Right ventricle myocardium superior (tissue), 1 donor: ENCODE measurements at places on chromosomes 13 and 19. TPM values are rescaled to one million over a fixed set of nuclear protein-coding genes. Genes with fewer than 3 reads are reported as not detected.

DNA sequence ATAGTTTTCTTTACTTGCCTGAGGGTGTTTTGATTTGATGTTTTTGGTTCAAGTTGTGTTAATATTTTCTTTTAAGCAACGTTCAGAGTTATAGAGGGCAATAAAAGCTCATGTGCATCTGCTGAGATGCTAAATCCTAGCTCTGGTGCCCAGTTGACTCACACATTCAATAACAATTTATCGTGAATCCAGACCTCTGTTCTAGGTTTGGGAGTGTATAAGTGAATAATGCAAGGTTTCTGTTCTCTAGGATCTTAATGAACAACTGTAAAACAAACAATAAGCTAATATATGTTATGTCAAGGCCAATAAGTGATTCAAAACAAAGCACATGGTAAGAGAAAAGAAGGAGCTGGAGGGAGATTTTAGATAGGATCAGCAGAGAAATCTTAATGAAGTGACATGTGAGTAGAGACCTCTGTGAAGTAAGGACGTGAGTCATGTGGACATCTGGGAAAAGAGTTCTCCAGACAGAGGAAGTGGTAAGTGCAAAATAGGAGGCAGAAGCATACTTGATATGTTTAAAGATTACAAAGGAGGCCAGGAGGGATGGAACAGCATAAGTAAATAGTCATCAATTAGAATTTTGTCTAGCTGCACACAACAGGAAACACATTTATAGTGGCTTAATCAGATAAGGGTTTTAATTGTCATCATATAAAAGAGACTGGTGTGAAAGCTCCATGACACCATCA is 278.5 kb upstream of the HTR2A start:
- DNase-seq: no peak

- DNase-seq: no peak
Observed at GRCh38 chr13:56317841-56318240, 822.9 kb upstream of the PRR20A start.

- DNase-seq: no peak
Observed at GRCh38 chr19:32891609-32892008, 22.0 kb upstream of the SLC7A9 start.

DNA sequence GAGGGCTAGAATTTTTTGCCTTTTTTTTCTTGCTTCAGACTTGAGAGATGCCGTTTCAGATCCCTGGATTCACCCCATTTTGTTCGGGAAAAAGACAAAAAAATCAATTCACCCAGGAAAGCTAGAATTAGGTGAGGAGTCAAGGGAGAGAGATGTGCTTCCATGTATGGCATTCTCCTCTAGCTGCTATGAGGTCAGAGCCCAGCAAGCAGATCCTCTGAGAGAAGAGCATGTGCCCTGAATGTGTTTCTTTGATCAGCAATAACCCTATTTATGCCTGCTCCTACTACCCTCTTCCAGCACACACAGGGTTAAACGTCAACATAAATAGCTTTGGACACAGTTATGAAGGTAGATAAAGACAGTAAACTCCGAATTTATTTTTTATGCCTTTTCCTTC is 53.6 kb downstream of the NDFIP2 start:
- DNase-seq: no peak

GRCh38 chr13:21117104-21117809 is 55.9 kb upstream of the LATS2 start:
- DNase-seq: no peak

DNA sequence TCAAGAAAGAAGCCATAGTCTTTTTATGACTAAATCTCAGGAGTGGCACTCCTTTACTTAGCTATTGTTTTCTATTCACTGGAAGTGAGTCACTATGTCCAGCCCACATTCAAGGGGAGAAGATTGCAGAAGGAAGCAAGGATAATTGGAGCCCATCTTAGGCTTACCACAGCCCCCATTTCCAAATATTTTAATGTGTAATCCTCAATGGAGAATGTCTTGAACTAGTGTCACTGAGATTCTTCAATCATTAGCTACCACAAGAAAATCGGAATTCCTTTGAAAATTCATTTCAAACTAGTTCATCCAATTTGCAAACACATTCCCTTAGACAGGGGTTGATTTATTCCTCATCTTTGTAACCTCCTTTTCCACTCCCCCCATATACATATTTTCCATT is 84.7 kb downstream of the DLEU7 start:
- no peak for DNase-seq

DNA sequence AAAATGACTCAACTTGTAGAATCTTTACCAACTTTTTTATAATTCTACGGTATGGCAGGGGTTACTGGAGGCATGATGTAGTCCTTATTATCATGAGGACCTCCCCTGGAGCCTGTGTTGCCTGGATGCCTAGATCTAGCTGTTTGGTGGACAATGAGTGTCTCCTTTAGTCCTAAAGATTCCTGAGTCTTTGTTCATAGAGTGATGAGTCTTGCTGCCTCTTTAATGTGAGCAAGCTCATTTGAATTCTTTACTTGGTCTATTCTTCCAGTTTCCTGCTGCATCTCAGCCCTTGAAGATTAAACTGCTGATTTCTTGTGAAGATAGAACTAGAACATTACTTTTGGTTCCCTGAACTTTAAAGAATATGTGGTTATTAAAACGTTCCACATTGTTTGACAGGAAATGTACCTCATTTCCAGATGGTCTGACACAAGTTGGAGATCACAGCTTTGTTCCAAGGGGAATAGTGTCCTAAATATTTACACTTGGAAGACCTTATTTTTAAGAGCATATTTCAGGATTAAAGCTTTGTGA is 51.9 kb downstream of the SLAIN1 start:
- DNase-seq: no peak

DNA sequence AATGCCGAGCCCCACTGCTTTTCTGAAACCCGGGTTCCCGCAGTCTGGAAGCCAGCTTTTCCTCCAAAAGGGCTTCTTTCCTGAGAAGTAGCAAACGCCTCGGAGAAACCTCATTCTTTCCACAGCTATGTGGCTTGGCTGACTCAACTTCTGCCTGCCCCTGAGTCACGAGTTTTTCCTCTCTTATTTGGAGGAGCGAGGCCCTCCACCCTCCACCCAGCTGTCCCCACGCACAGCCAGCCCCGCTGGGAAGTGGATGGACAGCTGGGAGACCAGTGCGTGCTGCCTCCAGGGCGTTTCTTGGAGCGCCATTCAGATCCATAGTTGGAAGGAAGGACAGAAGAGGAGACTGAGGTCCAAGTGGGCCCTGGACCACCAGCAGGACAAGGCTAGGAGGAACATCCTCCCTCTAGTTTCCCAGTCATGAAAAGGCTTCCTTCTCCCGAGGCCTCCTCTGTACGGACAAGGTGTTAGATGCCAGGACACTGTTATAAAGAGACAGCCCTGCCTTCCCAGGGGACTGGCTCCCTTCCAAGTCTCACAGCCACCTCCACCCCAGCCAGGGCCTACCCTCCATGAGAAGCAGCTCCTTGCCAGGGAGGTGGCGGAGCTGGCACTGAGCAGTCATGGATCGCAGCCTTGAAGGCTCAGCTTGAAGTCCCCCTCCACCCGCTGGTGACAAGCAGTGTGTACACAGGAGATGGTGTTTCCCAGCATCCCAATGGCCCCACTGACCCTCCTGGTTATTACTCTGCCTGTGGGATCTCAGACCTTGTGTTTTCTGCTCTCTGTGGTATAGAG is 2.5 kb upstream of the PLEKHF1 start:
- DNase-seq: peak; percentile 76

GRCh38 chr13:61084988-61085387 is 330.7 kb downstream of the PCDH20 start:
- no peak for DNase-seq

- DNase-seq: no peak
Observed at GRCh38 chr19:8305798-8306197, 2.4 kb downstream of the CD320 start.

DNA sequence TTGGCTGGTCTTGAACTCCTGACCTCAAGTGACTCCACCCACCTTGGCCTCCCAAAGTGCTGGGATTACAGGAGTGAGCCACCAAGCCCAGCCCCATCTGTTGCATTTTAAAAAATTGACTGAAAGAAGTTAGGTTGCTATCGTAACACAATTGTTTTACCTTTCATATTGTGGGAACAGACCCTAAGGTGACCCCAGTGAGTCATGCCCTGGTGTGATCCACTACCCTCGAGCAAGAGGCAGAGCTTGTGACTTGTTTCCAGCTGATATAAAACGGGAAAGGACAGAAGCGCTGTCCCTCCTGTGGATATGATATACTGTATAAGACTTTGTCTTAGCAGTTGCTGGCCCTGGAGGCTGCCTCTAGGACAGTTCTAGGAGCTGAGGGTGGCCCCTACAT is 308.6 kb downstream of the HS6ST3 start:
- no peak for DNase-seq

DNA sequence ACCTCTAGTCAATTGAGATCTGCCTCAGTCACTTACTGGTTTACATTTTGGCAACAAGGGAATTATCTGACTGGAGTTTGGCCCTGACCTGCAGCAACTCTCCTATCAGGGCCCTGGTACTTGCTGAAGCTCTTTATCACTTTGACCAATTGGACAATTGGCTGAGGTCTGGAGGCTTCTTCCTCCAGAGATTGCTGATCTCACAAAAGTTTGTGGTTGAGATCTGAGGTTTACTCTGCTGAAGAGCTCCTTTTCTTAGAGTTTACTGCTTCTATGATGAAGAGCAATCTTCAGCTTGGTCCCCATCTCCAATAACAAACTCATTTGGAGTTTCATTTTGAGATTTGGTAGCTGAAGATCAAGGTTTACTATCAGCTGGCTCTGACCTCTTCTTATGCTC is 276.9 kb upstream of the SGCG start:
- DNase-seq: no peak

- peak; percentile 87 for DNase-seq
Observed at GRCh38 chr19:18160971-18161635, 8.1 kb downstream of the PIK3R2 start.

GRCh38 chr19:1468821-1469254 is 10.2 kb downstream of the C19orf25 start:
- DNase-seq: no peak

- no peak for DNase-seq
Observed at GRCh38 chr13:60303166-60303565, 93.9 kb upstream of the TDRD3 start.

DNA sequence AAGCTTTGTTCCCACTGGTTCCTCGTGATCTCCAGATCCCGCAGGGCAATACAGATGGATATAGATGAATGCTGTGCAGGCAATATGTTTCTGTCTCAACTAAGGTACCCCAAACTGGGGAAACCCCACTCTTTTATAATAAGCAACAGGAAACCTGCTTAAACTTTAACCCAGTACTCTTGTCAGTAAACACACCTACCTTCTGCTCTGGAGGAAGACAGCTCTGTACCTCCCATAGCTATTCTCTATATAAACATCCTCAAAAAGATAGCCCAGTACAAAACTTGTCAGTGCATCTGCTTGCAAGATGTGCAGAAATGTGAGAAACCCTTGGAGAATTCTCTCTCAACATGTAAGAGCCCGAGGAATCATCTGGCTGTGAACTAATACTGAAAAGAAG is 583.6 kb downstream of the OLFM4 start:
- DNase-seq: no peak

DNA sequence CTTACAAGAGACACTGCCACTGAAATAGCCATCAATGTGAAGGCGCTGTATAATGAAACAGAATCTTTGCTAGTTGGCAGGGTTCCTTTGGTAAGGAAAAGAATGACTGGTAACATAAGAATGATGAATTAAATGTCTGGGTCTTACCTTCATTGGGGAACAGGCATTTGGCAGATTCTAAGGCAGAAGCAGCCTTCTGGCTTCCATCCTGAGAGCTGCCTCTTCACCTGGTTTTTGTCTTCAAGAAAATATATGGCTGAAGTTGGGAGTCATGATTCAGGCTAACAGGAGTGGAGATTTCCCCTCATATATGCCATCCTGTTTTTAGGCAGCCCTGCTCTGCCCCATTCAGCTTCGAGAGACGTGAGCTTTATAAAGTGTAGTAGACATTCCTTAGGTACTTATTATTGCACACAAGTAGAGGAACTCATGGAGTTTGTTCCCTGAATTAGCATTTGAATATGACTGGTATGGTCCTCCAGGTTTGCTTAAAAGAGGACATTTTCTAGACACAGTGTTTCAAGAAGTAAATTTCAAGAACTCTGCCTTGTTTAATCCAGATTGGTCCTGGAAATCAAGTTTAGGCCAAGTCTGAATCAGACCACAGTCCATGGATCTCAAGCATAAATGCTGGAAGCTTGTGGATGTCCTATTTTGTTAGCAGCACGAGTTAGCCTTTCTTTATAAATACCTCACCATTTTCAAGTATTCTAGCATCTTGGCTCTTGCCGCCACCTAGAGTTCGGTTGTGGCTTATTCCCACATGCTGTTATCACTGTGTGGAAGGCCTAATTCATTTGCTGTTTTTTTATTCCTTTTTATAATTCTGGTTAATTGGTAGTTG is 56.2 kb upstream of the AKAP11 start:
- DNase-seq: no peak

GRCh38 chr19:3046698-3047495 is 15.4 kb downstream of the TLE5 start:
- DNase-seq: peak; percentile 62

DNA sequence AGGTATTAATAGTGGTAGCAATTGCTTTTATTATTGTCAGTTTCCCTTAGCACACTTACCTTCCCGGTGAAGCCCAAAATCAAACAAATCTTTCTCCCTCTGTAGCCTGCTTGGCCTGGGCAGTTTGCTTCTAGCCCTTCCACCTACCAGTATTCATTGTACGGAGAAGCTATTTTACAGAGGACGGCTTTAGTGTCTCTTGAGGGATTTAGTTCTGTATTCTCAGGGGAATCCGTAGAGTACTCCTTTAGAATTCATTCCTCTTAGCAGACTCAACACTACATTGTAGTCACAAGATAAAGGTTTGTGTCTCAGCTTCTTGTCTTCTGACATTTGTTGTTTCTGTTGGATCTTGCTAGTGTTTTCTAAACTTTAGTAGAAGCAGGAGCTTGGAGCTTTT is 24.1 kb upstream of the WTIP start:
- no peak for DNase-seq

- no peak for DNase-seq
Observed at GRCh38 chr13:80586356-80586755, 245.4 kb upstream of the SPRY2 start.

- no peak for DNase-seq
Observed at GRCh38 chr19:55538132-55538531, 1.2 kb upstream of the SBK2 start.

- no peak for DNase-seq
Observed at GRCh38 chr13:112634102-112634501, 46.1 kb upstream of the TUBGCP3 start.

- no peak for DNase-seq
Observed at GRCh38 chr19:39568604-39569003, 28.6 kb upstream of the EID2 start.

The C5AR1 gene
- 3.4 TPM for total RNA-seq

The LRRC8E gene
- total RNA-seq: 1.6 TPM

The RASIP1 gene
- total RNA-seq: 15.1 TPM

The CYP2A7 gene
- not detected for total RNA-seq

The TPM4 gene
- total RNA-seq: 74.7 TPM

The GPX4 gene
- total RNA-seq: 345 TPM

The CAMSAP3 gene
- total RNA-seq: 1.0 TPM
